ENCODE measurements at places on chromosomes 6 and 20. TPM values are rescaled to one million over a fixed set of nuclear protein-coding genes. Genes with fewer than 3 reads are reported as not detected.

The MPIG6B gene
- 0.57 TPM for total RNA-seq

The ZFP57 gene
- total RNA-seq, result not detected

GRCh38 chr6:108946695-108947094, 98.5 kb downstream of the ARMC2 start:
- no peak for DNase-seq

- DNase-seq, result peak; percentile 30
Observed at GRCh38 chr20:57432862-57433491, 41.8 kb downstream of the RBM38 start.

DNA sequence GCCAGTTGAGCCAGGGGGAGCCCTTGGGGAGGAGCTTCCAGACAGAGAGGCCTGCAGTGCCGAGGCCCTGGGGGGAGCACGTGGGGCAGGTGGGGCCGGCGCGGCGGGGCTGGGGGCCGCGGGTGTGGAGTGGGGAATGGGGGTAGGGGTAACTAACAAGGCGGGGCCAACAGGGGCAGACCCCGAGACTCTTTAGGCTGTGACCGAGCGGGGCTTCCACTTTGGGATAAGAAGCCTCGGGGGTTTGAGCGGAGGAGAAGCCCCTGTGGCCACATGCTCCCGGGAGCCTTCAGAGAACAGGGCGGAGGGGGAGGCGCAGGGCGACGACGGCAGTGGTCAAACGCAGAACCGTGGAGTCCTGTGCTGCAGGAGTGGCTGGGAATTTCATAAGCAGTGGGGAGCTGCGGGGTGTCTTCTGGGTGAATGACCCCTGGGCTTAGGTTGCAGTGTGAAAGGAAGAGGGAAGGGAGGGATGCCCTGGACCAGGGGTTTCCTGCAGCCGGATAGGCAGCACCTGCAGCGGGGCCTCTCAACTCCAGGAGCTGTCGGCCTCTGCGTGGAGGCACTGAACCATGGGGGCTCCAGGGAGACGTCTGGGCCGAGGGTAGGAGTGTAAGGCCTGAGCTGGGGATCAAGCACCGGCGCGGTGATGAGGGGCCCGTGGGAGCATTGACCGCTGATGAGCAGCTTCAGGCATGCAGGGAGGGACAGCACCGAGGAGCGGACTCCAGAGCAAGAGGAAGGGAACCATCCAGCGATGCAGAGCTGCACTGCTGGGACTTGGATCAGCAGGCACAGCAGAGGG, 121.0 kb downstream of the SYNDIG1 start:
- no peak for DNase-seq
